ENCODE measurements at places on chromosomes 1 and 21. TPM values are rescaled to one million over a fixed set of nuclear protein-coding genes. Genes with fewer than 3 reads are reported as not detected.

FAM72D gene
- total RNA-seq, result 9.6 TPM

- no peak overlapping the region for H3K27ac ChIP-seq
- H3K4me1 ChIP-seq, result no peaks in the 10 kb centered on the region
- no peak for DNase-seq
- no peaks in the 10 kb centered on the region for H3K27me3 ChIP-seq
- H3K36me3 ChIP-seq, result no peaks in the 10 kb centered on the region
Measured at GRCh38 chr1:105386489-105386888, 1636.8 kb downstream of the AMY1C start.

DNALI1 gene
- total RNA-seq, result not detected

C1orf53 gene
- 2.9 TPM for total RNA-seq

- no peak overlapping the region for H3K27ac ChIP-seq
- no peaks in the 10 kb centered on the region for H3K36me3 ChIP-seq
- no peak overlapping the region for H3K4me3 ChIP-seq
- DNase-seq, result no peak
- H3K4me1 ChIP-seq, result no peaks in the 10 kb centered on the region
Measured at GRCh38 chr21:45737485-45738166, 94.1 kb downstream of the PCBP3 start.

- no peak for DNase-seq
- H3K36me3 ChIP-seq, result no peaks in the 10 kb centered on the region
- no peak overlapping the region for H3K27ac ChIP-seq
- no peak overlapping the region for H3K4me3 ChIP-seq
- H3K4me1 ChIP-seq, result no peaks in the 10 kb centered on the region
Measured at GRCh38 chr21:35349376-35350080, 300.4 kb upstream of the RUNX1 start.

All from CD8-positive, alpha-beta memory T cell (primary cell).